ENCODE measurements at places on chromosomes 5 and 9. TPM values are rescaled to one million over a fixed set of nuclear protein-coding genes. Genes with fewer than 3 reads are reported as not detected.

Gene PFN3
- not detected for total RNA-seq

Gene RPL35
- total RNA-seq: 1,491 TPM

Gene OR1J2
- total RNA-seq: not detected

Gene CCNI2
- total RNA-seq: 0.04 TPM

Gene GBGT1
- total RNA-seq: 17.3 TPM

Gene MAMDC4
- 0.86 TPM for total RNA-seq

Gene ADAMTSL2
- not detected for total RNA-seq

Gene CRAT
- total RNA-seq: 37.9 TPM

Gene RNF208
- 0.07 TPM for total RNA-seq

Gene ADAMTS12
- total RNA-seq: 0.39 TPM

Gene TMC1
- total RNA-seq: 0.99 TPM

Gene CYLC2
- not detected for total RNA-seq

Gene SLC6A19
- not detected for total RNA-seq

Gene CDH18
- total RNA-seq: not detected

All from pulmonary artery endothelial cell (primary cell).